MV-4-11 (cell line): ENCODE measurements at places on chromosomes 11 and 22.

- no peak for DNase-seq
Observed at GRCh38 chr11:88418508-88418907, 81.0 kb upstream of the CTSC start.

- DNase-seq = no peak
Observed at GRCh38 chr11:116960930-116961329, 123.5 kb upstream of the APOA1 start.

DNA sequence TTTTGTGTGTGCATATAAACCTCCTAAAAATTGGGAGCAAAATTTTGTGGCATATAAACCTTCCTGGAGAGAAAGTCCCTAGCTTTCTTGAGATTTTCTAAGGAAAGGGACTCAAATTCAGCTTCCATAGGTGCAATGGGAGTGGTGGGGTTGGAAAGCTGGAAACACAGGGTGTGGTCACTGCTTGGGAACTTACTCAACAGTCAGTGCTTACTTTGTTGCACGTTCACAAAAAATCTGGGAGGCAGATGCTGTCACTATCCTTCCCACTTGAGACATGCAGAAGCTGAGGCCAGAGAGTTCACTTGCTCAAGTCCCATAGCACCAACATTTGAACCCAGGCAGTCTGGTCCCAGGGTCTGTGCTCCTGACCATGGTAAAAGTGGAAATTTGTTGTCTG is 3.9 kb upstream of the CATSPERZ start:
- no peak for DNase-seq

DNA sequence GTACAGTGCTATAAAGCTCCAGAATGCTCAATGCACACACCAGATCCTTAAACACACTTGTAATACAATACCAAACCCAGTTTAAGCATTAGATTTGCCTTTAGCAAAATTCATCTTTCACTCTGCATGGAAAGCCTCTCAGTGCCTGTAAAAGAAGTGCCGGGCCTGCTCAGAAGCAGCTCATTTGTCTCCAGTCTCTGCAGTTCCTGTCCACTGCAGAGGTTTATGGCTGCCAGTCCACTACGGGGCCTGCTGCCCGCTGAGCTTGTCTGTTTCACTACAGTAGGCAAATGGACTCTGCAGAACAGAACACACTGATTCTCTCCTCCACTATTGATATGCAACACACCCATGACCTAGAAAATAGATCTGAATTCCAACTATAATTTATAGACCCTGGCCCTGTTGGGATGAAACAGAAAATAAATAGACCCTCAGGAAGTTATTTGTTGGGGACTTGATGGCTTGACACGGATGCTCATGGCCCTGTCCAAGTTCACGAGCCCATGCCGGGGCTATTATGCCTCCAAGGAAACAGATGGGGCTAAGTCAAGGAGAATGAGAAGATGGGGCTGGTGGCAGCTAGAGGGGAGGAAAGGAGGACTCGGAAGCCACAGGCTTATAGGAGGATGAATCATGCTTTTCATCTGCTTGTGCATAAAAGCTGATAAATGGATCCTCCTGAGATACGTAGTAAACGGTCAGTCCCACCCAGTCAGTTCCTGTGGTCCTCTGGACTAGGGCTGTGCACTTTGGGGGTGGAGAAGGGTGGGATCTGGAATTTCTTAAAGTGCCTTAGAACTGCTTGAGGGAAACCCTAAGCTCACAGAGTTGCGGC is 416.8 kb upstream of the TENM4 start:
- no peak for DNase-seq

- no peak for DNase-seq
Observed at GRCh38 chr11:9219115-9219514, 46.0 kb downstream of the DENND5A start.

DNA sequence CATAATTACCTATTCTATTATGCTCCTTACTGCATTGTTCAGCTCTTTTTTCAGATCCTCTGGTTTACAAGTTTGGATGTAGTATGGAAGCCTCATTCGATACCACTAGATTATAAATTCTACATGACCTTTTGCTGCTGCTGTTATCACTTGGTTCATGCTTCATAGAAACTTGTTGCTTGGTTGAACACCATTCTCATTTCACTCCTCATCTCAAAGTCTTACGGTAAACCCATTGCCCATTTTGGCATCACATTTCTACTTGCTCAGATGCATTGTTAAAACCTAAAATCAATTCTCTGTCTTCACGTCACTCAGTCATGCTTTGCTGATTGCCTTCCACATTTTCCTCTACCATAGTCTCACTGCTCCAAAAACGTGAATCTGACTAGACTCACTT is 155.5 kb upstream of the DDI1 start:
- DNase-seq = no peak

GRCh38 chr22:45887202-45888131 is 89.5 kb downstream of the WNT7B start:
- DNase-seq = no peak

GRCh38 chr11:74019104-74019738 is 10.3 kb upstream of the UCP3 start:
- peak; percentile 47 for DNase-seq

DNA sequence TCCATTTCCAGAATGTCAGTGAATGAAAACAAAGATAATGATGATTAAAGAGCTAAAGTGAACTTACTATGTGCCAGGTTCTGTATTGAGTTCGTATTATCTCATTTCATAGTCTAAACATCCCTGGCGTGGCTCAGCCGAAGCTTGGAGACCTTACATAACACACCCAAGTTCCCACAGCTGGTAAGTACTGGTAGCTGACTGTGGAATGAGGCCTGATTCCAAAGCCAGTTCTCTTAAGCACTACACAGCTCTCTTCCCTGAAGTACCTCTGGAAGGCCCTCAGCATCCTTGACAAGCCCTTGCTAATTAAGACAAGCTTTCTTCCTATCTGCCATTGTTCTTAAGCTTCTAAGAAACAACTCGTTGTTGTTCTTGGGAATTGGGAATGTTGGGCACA is 28.6 kb upstream of the NCAM1 start:
- DNase-seq = no peak

- no peak for DNase-seq
Observed at GRCh38 chr11:8356721-8357504, 93.2 kb upstream of the LMO1 start.

GRCh38 chr11:67317888-67318555 is 14.7 kb downstream of the SSH3 start:
- DNase-seq = no peak

DNA sequence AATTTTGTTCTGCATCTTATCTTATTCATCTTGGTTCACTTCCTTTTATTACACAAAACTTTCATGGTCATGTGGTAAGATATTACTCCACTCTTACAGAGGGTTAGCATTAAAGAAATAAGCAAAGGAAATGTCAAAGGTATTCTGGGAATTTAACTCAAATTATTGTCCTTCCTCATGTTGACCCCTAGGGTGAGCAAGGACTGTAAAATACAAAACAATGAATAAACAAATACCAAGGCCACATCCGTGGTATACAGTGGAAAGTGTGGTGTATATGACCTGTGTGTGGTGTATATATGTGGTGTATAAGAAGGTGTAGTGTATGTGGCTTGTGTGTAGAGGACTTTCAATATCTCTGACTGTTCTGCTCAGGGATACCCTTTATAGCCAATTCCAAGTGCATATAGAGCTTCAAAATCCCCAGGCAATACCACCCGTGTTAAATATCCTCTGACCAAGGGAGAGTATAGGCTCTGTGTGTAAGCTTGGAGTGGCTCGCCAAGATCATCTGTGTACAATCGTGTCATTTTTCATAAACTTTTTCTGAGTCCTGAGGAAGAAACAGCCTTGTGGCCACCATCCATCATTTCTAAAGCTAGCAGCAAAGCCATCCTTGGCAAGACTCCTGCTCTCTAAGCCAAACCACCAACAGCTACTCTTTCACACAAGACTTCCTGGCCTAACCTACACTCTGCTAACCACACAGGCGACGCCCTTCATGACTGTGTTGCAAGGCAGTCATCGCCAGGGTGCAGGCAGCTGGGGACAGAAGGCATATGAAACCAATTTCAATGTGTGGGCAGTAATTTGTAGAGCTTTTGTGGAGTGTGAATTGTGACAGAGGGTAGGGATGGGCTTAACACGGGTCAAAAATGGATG is 548.0 kb downstream of the ETS1 start:
- DNase-seq = peak; percentile 99

DNA sequence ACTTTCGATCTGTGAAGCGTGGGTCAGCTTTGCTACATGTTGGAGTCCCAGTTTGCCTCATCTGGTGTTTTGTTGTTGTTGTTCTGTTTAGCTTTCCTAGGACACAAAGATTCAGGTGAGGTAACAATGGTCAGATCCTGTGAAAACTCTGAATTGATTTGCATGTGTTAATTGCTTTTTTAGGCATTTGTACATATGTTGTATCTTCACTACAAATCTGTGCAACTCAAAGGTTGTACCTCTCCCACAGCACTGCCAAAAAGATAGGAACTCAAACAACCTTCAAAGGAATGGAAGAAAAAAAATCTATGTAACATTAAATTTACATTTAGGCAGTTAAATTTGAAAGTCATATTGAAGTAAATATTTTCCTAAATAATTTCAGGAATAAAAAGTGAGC is 518.5 kb upstream of the TENM4 start:
- no peak for DNase-seq

GRCh38 chr11:3841426-3842350 is 929 bp upstream of the RHOG start:
- peak; percentile 90 for DNase-seq

GRCh38 chr11:11400635-11401232 is 47.7 kb upstream of the CSNK2A3 start:
- no peak for DNase-seq

DNA sequence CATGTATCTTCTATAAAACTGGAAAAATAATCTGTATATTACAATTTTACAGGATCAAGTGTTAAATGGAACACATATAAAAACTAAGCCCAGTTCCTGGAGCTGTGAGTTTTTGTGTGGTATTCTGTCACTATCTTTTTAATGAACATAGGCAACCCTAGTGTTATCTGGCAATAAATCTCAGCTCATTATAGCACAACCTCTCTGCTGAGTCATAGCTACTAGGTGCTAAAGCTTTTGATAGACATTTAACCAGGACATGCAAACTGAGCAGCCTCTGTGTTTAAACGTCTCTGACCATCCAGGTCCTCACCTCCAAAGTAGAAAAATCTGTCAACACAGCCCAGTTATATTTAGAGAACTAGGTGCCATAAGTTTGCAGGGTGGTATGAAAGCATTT is 91.0 kb upstream of the CARD18 start:
- DNase-seq = no peak

- DNase-seq = no peak
Observed at GRCh38 chr11:64744544-64745188, 724 bp upstream of the RASGRP2 start.

GRCh38 chr11:133896028-133896427 is 50.7 kb upstream of the SPATA19 start:
- DNase-seq = no peak

DNA sequence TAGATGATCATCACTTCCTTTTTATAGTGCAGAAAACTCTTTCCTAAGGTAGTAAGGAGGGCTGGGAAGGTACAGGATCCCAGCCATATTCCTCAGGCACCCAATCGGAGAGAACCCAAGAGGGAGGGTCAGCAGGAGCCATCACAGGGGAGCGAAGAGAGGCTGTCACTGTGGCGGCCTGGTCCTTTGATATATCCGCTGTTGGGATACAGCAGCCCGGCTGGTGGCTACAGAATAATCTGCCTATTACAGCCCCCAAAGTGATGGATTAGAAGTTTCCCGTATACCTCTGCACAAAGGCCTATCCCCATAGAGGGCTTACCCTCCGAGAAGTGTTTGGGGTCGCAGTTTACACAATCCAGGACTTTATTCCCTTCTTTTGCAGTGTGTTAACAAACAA is 48.5 kb downstream of the OR4D9 start:
- no peak for DNase-seq

- DNase-seq = no peak
Observed at GRCh38 chr11:926341-926916, 759 bp downstream of the AP2A2 start.

GRCh38 chr11:80862011-80862410 is 1421.2 kb upstream of the TENM4 start:
- no peak for DNase-seq

GRCh38 chr22:39560127-39560526 is 10.4 kb upstream of the CACNA1I start:
- DNase-seq = no peak

DNA sequence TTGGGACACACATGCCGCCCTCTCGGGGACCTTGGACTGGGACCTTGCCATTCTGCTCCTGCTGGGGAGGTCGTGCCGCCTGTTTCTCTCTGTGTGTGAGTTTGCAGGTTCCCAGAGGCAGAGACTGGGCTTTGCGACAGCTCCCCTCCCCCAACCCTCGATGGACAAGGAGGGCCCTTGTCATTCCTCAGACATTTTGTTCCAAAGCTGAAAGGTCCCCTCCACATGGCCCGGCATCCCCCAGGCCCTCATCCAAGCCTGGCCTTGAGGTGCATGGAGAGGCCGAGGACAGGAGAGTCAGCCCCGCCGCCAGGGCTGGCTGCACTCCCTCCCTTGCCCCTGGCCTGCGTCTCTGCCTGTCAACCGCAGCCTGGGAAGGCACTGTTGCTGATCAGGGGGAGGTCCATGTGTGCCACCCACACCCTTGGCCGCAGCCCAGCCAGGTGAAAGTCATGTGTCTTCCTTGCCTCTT is 25.6 kb downstream of the FADS2 start:
- DNase-seq = no peak

GRCh38 chr11:78532991-78533390 is 41.7 kb downstream of the NARS2 start:
- DNase-seq = no peak

- peak; percentile 84 for DNase-seq
Observed at GRCh38 chr22:49515475-49515874, 312.2 kb downstream of the BRD1 start.

DNA sequence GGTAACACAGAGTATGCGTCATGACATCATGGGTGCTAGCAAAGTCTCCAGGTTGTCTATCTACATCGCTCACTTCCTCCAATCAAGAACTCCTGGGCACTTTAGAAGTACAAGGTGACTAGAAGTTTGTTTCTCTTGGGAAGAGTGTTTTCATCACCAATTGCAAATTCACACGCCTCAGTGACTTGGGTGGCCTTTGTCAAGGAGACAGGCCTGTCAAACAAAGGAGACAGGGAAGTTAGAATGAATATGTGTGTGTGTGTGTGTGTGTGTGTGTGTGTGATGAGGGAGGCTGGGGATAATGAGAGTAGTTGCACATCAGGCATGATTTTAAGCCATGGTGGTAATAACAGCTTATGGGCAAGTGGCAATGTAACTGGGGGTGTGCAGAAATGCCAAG is 953.2 kb downstream of the OPCML start:
- no peak for DNase-seq

DNA sequence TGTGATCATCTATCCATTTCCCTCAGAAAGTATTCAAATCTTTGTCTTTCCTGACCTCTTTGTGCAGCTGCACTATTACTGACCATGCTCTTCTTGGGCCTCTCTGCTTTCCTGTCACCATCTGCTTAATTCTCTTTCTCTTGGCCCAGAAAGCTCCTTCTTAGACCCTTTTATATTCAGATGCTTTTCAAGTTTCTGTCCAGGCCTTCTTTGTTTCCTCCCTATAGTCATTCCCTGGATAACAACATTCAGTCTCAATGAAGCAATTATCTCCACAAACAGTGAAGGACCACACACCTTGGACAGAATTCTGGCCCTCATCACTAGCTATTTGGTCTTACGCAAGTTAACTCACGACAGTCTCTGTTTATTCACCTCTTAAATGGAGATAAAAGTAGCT is 89.7 kb downstream of the LARGE2 start:
- DNase-seq = no peak

- no peak for DNase-seq
Observed at GRCh38 chr11:2185324-2186085, 13.9 kb upstream of the TH start.

- DNase-seq = no peak
Observed at GRCh38 chr11:95212609-95213008, 18.4 kb downstream of the SESN3 start.
